ENCODE measurements at places on chromosomes 12 and 14. TPM values are rescaled to one million over a fixed set of nuclear protein-coding genes. Genes with fewer than 3 reads are reported as not detected.

DNA sequence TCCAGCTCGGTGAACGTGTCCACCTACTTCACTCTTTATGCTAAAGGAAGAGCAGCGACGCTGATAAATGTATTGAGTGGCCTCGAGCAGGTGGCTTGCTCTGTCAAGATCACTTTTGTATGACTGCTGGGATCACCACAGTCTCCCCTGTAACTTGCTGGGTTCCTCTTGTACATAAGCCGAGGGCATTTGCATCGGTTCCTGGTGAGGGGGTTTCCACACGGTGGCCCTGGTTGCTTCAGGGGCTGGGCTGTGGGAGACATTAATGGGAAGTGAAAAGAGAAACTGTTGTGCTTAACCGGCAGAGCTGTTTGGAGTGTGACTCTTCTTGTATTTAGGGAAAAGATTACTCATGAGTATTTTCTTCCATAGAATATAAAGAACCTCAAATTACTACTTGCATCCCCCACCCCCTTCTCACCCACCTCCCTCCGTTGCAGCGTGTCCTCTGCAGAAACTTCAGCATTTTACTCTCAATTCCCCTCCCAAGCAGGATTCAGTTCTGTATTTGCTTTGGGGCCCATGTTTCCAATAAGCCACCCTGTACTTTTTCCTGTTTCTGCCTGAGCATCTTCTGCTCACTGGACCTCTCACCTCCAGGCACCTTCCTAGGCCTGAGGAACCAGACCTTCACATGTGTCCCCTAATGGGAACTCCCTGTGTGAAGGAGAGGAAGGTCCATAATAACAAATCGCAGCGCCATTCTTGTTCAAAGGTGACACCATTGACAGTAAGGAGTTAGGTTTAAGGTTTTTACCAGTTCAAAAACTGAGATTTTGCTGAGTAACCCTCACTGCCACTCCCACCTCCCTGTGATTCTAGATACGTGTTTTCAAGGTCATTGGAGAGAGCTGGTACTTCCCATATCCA lies 187.0 kb downstream of the ETV6 start:
- no peak for DNase-seq

DNA sequence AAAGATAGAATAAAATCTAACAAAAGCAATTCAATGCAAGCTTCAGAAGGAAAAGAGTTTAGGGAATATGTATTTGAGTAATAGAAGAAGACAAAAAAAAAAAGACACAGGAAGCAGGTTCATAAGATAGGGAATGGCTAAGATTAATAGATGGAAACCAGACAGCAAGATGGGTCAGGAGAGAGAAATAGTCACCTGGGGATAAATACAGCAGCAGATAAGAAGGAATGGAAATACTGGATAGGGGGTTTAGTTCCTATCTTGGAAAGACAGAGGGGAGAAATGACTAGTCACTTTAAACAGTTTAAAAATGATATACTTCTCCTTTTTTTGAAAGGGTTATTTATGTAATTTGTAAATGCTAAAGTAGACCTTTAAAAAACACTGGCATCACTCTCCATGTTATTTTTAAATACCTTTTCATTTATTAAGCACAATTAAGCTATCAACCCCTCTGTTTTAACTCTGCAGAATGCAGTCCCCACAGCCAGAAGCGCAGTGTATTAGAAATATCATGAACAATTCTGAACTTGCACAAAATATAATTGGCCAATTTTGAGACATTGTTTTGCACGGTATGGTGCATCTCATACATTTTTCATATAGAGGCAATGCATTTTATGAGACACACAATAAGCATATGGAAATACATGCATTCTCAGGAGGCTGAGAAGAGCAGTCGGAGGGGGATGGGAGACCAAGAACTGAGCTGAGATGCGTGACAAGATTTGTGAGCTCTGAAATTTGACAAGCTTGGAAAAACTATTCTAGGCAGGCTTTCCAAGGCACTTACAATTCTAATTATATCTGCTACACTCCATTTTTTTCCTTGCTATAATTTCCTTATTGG lies 303.4 kb upstream of the PRICKLE1 start:
- no peak for DNase-seq

- peak; percentile 59 for DNase-seq
These were observed 1.9 kb downstream of the BMP4 start for GRCh38 chr14:53954551-53955228.

CD163L1 gene
- polyA plus RNA-seq: 0.30 TPM

DNA sequence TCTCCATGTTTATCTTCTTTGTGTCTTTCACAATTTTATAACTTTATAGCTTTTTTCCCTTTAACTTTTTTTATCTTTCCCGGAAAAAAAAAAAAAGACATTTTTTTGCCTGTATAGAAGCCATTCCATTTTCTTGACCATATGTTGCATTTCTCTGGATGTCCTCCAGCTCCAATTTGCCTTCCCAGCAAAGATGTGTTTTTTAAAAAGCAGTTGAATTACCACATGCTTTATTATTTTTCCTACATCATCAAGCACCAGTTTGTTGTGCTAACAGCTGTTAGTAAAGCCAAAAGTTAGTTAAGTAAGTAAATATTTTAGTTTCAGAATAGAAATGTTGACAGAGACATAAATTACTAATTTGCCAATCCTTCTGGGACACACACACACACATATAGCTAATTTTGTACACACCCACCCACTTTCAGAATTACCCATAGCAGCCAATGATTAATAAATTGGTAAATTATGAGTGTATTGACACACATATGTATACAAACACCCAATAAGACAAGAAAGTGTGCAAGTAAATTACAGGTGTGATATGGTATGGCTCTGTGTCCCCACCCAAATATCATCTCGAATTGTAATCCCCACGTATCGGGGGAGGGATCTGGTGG lies 118.3 kb downstream of the SLC38A6 start:
- DNase-seq: no peak

PZP gene
- 0.20 TPM for polyA plus RNA-seq

- DNase-seq: no peak
These were observed 94.3 kb upstream of the NAV3 start for GRCh38 chr12:77736219-77736965.

PIANP gene
- 0.17 TPM for polyA plus RNA-seq

CD4 gene
- 0.47 TPM for polyA plus RNA-seq

GRCh38 chr12:117674313-117674712 lies 294.5 kb downstream of the KSR2 start:
- DNase-seq: no peak

MYF6 gene
- polyA plus RNA-seq: 1,359 TPM

GRCh38 chr14:76584271-76584702 lies 177.0 kb upstream of the VASH1 start:
- DNase-seq: no peak

DNA sequence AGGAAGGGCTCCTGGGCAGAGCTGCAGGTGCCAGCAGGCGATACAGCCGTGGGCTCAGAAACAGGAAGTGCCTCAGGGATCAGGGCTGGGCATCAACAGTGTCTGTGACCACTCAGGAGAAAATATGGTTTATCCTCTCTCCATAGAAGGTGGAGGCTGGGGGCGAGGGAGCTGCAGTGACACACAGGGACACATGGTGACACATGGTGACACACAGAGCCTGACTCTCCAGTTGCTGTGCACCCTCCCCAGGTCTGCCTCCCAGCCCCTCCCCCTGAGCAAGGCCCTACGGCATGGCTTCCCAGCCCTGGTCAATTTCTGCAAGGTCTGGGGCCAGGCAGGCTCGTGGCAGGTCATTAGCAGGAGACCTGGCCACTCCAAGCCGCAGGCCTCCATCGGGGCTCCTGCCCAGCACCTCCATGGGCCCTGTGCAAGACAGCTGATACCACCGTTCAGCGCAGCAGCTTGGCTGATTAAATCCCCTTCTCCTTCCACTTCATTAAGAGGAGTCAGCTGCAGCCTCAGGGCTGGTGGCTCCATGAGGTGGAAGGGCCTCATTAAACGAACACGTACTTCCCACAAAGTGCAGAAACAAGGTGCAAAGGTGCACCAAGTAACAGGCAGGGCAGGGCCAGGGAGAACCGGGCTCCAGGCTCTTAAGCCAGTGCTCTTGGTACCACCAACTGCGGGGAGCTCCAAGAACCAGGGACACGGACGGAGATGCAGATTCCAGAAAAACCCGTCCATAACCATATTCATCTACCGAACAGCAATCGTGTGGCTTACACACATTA lies 60.7 kb downstream of the CCNK start:
- no peak for DNase-seq

GRCh38 chr12:22627371-22627770 lies 2.4 kb downstream of the ETNK1 start:
- DNase-seq: no peak

DNA sequence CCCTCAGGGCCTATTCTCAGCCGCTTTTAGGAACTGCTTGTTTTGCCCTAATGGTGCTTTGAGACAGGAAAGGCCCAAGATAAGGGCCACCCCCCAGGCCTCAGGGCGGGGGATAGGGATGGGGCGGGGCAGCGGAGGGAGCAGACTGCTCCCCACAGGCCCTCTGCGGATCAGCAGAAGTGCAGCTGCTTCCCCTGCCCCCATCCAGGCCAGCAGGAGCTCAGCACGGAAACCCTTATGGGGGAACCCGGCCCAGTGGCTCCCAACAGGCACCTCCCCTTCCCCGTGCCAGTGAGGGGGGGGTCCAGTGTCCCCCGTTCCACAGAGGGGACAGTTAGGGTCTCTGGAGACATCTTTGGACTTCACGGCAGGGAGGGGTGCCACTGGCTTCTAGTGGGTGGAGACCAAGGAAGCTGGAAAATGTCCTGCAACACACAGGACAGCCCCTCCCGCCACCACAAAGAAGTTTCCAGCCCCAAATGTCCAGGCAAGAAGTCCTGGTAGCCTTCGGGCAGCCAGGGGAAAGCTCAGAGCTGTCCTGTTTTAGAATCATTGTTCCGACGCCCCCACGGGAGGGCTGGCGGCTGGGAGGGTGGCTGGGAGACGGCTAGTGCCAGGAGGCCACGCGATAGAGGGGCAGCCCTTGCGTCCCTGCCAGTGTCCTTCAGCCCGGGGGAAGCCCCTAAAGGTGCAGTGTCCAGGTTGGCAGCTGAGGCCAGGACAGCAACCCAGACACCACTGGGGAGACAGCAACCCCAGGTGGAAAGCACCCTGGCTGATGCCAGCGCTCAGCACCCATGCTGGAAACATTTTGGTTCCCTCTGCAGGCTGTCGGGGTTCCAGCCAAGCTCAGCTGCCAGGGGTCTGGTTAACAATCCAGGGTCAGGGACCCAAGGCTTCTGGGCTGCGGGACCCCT lies 10.4 kb upstream of the GPR132 start:
- DNase-seq: no peak

FOXG1 gene
- under 0.01 TPM for polyA plus RNA-seq

- DNase-seq: no peak
These were observed 364.8 kb downstream of the CACNA1C start for GRCh38 chr12:2417481-2418160.

DNA sequence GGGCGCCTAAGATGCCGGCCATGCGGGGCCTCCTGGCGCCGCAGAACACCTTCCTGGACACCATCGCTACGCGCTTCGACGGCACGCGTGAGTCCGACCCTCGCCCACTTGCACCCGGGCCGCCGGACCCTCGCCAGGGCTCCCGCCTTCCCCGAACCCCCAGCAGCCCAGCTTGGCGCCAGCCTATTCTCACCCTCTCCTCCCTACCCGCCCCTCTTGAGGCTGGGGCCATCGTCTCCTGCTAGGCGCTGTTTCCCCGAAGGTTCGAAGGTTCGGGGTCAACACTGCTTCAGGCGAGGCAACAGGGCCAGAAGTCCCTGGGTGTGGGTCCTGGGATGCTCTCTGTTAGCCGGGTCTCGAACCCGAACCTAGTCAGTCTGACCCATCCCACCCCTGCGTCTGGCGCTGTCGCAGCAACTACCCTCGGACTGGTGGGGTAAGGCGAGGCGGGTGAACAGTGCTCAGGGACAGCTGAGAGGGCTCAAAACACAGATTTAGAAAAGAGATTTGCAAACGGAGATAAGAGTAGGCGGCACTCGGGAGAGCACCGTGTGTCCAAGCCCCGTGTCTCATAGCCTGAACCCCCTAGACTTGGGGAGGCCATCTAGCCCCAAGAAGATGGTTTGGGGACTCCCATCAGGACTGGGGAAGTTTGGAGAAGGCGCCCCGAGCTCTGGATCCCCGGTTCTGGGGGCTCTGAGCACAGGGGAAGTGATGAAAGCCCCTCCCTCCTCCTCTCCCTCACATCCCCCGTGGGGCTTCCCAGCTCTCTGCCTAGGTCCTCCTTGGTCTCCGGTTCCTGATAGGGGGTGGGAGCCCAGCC lies 787 bp downstream of the KCNH3 start:
- DNase-seq: no peak

- DNase-seq: no peak
These were observed 123.9 kb downstream of the SUDS3 start for GRCh38 chr12:118500299-118500698.

NPAS3 gene
- 0.04 TPM for polyA plus RNA-seq

SMIM10L1 gene
- 11.5 TPM for polyA plus RNA-seq

- DNase-seq: no peak
These were observed 117.9 kb upstream of the SFSWAP start for GRCh38 chr12:131592972-131593371.

DNA sequence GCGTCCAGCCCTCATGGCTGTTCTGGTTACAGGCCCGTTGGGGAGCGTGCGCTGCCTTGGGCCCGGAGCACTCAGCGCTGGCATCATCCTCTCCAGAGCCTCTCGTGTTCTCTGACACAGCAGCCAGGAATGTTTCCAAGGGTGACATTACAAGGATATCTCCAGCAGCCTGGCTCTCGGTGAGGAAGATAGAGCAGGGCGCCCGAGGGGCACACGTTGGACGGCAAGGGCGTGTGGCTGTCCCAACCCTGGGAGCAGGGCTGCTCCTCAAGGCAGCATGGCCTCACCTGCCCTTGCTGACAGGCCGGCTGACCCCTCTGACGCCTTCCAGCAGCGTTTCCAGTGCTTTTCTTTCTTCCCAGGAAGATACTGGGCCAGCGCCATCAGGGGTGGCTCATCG lies 14.4 kb downstream of the LRCOL1 start:
- no peak for DNase-seq

DNA sequence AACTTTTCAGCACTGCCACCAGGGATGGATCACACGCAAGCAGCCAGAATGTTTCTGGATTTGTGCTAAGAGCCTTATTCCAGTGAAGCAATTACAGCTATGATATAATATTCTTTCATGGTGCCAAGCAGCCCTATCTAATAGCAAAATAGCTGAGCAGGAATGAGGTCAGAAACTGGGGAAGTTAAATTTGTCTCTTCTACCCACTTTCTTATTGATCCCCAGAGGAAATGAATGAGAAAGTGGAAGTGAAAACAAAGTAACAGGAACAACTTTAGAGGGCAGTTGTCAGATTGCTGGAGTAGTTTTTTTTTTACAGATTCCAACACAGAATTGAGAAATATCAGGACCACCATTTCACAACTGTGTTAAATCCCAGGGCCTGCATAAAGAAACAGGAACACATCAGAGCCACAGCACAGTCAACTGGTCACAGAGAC lies 44.8 kb downstream of the GCH1 start:
- DNase-seq: no peak

SMOC1 gene
- 3.2 TPM for polyA plus RNA-seq

GRCh38 chr12:47816403-47817271 lies 3.1 kb downstream of the HDAC7 start:
- DNase-seq: no peak

DNA sequence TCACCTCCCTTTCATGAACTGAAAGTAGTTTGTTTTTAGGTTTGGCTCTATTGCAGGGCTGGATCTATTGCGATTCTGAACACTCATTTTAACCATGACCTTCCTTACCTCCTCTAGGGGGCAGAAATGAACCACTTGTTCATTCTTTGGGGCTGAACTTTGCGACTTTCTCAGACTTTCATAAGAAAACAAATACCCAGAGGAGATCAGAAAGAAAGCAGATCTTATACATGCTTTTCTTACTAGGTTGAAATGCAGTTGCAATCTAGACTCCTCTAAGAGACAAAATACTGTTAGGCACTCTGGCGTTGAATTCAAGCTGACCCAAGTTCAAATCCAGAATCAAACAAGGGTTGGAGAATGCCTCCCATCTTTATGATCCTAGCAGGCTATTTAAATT lies 32.6 kb upstream of the PLEKHG3 start:
- DNase-seq: no peak

All from psoas muscle (tissue), 8 donors.